ENCODE measurements at places on chromosomes 13 and 19.
A peak's percentile ranks its signal among the peaks of the same experiment; 100 is the strongest.

DNA sequence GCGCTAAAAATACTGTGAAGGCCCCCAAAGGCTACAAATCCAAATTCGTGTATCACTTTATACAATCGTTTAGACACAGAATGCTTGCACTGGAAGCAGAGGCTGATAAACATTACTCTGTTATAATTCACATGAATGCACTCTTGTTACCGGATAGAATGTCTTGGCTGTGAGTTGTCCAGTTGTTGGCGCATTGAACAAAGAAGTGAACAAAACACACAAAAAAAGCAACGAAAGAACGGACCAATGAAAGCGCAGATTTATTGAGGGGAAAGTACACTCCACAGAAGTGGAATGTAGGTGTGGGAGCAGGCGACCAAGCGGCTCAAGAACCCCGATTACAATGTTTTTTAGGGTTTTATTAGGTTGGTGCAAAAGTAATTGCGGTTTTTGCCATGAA is 529 bp upstream of the ZNF418 start:
- DNase-seq, result no peak

GRCh38 chr19:33798681-33799111 is 2.0 kb downstream of the KCTD15 start:
- peak; percentile 75 for DNase-seq

- no peak for DNase-seq
These were observed 31.6 kb downstream of the THSD1 start for GRCh38 chr13:52374389-52374788.

GRCh38 chr13:27792393-27793218 is at the start of gene GSX1:
Gene GSX1, plus strand, starts transcription at chr13:27792483. Its CDS starts 208 bp downstream, at chr13:27792691.
- peak; percentile 64 for DNase-seq

GRCh38 chr19:51503286-51503817 is 1.8 kb upstream of the SIGLEC12 start:
- DNase-seq, result no peak

DNA sequence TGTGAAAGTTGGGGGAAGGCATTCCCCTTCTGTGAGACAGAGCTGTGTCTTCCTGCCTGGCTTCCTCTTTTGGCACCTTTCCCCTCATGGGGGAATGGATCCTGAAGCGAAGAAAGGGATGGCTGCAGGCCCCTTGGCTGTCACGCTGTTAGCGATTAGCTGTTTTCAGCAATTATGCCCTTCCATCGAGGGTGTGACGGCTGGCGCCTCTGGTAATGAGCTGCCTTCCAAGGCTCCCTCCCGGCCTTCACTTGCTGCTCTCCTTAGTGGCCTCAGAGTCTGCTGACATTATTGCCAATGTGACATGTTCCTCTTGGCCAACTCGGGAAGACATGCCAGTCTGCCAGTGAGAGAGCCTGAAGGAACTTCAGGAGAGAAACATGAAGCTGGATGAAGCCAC is 162.1 kb downstream of the ZIC5 start:
- no peak for DNase-seq

DNA sequence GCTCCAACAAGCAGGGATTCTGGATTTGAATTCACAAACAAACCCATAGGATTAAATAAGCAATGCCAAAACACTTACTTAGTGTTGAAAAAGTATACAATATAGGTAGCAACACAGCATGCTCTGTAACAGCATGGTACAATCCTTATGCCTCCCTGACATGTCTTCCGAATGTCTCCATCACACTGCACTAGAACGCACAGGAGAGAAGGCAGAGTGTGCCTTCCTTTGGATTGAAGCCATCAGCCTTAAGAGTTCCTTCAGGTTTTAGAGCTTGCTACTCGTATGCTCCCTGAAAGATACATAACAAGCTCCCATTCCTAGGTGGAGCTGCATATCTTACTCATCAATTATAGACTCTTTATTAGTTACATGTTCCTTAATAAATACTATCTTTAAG is 1573.9 kb upstream of the PRR20A start:
- DNase-seq, result no peak

DNA sequence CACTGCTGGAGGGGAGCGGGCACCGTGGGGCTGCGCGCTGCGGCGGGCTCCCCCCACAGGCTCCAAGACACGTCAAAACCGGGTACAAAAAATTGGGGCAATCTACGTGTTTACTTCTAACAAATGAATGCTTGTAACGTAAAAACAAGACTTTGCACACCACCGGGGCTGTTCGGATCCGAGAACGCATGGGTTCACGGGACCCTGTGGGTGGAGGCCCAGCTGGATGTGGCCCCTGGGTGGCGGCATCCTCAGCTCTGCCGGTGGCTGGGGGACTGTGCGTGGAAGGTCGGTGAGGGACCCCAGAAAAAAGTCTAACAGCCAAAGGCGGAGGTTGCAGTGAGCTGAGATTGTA is 10.3 kb upstream of the SLC7A10 start:
- DNase-seq, result no peak

DNA sequence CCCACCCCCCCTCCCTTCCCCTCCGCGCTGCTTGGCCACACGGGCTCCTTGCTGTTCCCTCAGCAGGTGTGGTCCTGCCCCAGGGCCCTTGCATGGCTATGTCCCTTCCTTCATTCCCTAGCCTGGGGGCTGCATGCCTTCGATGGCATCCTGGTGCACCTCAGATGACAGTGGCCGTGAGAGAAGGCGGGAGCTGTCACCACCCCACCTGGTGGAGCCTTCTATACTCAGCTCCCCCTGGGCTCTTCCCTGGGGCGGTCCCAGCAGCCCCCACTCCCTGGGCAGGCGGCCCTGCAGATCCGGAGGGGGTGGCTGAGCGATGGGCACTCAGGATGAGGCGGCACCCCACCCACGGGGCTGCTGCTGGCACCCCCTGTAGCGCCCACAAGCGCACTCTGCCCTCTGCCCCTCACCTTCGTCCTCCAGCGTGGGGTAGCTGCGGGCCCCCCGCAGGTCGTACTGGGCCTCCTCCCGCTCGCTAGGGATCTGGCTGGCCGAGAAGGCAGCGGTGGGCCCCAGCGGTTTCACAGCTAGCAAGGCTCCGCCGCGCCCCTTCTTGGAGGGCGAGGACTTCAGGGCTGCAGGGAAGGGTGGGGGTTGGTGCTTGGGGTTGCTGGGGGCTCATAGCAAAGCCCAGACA is 17.2 kb upstream of the CACTIN start:
- DNase-seq, result no peak

DNA sequence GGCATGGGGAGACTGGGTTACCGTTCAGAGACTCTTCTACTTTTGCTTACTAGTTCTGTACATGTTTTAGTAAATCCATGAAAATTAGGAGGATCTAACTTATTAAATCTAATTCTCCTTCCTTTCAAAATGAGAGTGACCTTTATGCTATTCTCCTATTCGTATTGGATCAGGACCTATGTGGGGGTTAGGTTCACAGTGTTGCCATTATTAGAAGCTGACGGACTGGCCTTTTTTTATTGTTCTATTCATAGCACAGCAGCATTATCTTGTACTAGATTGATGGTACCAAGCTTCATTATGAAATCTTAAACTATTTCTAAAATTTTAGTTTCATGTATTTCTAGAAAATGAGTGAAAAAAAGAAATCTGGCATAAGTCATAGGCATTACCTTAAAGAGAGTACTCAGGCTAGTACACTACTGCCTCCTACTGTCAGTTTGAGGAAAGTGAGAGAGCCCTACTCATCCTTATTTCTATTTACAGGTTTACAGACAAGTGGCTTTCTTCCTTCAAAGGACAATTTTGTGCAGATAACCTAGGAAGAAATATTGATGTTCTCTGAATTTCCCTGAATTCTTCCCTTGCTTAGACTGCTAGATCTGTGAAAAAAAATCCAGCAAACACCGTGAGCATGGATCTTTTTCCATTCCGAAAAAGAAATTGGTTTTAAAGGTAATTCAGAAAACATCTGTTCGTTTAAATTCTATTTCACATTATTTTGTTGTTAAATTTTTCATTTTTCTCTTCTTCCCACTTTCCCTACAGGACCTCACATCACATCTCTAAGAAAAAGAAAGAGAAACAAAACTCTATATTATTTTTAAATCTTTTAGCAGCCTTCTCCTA is 485.5 kb downstream of the DIAPH3 start:
- DNase-seq, result peak; percentile 45

GRCh38 chr19:1752757-1753728 is at the start of gene ONECUT3:
Gene ONECUT3, plus strand, starts transcription at chr19:1753506. Its CDS starts 157 bp downstream, at chr19:1753663.
- DNase-seq, result no peak

GRCh38 chr13:45953082-45953481 is 99.5 kb downstream of the ZC3H13 start:
- no peak for DNase-seq

DNA sequence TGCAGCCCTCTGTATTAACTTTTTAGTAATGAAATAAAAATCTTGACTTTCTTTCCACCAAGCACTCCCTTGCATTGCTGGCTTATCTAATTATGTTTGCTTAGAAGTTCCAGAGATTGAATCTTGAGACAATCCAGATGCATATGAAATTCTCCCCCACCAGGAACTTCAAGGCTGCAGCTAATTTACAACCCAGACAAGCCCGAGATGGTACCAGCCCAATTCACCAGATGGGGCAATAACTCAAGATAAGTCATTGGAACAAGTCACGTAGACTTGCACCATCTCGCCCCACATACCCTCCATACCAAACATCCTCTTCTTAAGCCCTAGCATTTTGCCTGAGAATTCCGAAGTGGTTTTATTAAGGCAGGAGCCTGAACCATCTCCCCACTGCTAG is 29.0 kb downstream of the UTP14C start:
- no peak for DNase-seq

DNA sequence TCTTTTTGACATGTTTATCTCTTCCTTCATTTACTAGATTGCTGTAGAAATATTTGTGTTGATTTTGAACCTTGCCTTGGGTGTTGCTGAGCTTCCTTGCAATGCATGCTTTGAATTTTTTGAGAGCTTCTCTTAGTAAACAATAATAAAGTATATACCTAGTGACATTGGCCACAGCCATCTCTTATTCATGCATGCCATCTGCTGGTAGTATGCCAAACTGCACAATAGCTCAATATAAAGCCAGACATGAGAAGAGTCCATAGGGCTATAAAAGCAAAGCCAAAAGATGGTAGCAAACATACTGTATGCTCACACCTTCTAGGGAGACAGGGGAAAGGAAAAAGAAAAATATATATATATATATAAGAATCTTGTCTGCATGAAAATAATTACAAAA is 18.9 kb upstream of the ZSCAN5A start:
- peak; percentile 51 for DNase-seq

DNA sequence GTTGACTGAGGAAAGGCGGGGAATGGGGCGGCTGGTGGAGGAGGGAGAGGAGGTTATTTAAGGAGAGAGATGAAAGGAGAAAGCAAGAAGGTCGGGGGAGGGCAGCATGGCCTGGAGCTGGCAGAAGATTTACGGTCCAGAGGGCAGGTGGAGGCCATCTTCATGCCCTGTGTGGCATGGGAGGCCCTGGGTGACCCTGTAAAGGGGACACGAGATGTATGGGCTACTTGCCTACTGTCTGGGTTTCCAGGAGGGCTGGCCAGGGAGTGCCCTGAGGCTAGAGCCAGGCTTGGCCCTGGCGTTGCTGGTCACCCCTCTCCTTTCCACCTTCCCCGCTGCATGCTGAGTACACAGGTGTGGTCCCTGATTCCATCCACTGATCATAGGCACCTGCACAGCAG is 6.1 kb downstream of the WTIP start:
- no peak for DNase-seq

- no peak for DNase-seq
These were observed 104.1 kb downstream of the NDFIP2 start for GRCh38 chr13:79585033-79585432.

DNA sequence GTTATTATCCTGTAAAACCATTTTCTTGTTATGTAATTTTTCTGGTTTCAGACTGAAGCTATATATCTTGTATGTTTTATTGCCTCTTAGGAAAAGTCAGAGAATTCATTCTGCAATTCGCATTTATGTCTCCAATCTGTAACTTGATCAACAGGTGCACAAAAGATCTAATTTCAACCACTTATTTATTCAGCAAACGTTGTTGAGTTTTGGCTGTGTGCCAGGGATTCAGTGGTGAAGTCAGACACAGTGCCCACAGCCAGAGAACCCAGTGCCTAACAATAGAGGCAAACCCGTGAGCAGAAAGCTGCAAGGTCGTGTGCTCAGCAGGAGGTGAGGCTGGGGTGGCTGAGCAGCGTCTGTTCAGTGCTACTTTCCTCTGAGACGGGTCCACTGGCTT is 119.5 kb upstream of the MCF2L start:
- DNase-seq, result no peak

DNA sequence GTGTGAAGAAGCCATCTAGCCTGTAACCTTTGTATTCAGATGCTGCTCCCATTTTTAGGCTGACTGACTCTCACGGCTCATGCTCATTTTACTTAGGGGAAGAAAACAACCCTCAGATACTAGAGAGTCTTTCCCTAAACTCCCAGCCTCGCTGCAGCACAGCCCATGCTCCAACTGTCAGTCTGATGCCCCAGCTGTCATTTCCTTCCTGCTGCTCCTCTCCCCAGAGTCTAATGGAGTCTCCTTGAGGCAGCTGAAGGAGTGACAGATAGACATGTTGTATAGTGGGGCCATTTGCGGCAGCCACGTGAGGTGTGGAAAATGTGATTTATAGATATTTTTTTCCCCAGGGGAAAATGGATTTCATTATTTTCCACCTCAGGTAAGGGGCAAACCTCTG is 59.2 kb upstream of the OLFM4 start:
- no peak for DNase-seq

GRCh38 chr13:105083992-105084391 is 1451.5 kb downstream of the EFNB2 start:
- DNase-seq, result no peak

GRCh38 chr13:106941779-106942178 is 373.8 kb upstream of the ARGLU1 start:
- no peak for DNase-seq

DNA sequence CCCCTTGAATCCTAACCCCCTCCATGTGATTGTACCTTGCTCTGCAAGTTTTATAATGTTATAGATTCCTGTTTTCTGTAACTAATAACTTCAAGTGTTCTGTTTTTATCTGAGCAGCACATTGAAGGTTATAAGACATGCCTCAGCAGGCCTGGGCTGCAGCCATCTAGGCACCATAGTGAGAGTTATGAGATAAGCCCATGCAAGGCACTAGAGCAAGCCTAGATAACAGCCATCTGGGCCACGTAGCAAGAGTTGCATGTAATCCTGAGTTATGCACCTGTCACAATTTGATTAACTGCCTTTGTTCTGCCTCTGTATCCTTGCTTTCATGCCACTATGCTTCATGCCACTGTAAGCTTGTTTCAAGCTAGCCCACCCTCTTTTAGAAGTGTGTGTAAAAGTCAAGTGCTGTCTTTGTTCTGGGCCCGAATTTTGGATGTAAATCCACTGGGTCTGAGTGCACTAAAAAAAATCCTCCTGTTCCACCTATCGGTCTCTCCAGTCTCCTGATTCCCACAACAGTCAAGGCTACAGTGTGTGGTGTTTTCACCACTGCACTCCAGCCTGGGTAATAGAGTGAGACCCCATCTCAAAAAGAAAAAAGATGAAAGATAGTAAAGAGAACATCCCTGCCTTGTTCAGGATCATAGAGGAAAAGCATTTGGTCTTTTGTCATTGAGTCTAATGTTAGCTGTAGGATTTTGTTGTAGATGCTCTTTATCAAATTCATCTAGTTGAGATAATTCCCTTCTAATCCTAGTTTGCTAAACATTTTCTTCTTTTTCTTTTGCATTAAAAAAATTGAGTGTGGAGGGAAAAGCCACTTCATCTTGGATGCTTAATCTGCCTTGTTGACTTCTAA is 16.0 kb upstream of the KBTBD6 start:
- DNase-seq, result no peak

Measured in fibroblast of skin of back (primary cell).